ENCODE measurements at places on chromosomes 2 and 18.

- DNase-seq: no peak
Observed at GRCh38 chr2:43082903-43083677, 143.3 kb downstream of the ZFP36L2 start.

GRCh38 chr18:54950221-54950620 lies 9.0 kb downstream of the CCDC68 start:
- DNase-seq: no peak

DNA sequence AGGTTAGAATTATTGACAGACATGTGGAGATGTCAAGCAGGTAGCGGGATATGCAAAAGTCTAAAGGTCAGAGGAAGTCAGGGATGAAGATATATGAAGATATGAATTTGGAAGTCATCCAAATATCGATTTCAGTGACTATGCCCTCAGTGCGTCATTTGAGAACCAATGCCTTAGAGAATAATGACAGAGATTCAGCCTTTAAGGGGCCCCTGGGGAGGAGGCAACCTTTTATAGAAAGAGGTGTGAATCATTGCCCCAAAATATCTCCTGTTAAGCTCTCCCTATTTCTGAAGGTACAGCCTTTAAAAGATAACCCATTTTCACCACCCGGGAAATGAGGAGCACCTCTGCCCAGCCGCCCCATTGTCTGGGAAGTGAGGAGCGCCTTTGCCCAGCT lies 223.4 kb downstream of the NCKAP5 start:
- no peak for DNase-seq

DNA sequence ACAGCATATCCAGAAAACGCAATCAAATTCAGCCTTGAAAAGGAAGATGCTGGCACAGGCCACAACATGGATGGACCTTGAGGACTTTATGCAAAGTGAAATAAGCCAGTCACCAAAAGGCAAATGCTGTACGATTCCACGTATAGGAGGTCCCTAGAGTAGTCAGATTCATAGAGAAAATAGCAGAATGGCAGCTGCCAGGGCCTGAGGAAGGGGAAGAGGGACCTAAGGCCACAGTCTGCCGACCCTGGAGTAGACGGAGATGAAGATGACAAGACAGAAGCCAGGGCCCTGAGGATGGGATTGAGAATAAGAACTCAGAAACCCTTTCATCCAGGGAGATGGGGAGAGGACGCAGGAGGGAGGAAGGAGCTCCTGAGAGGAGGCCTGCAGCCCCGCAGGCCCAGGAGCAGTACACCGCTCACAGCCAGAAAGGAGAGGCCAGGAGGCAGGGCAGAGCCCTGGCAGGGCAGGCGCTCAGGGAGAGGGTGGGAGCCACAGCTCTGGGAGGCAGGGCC lies 8.1 kb upstream of the MTERF4 start:
- DNase-seq: no peak

GRCh38 chr2:183079139-183079775 lies 710 bp downstream of the DUSP19 start:
- DNase-seq: no peak

DNA sequence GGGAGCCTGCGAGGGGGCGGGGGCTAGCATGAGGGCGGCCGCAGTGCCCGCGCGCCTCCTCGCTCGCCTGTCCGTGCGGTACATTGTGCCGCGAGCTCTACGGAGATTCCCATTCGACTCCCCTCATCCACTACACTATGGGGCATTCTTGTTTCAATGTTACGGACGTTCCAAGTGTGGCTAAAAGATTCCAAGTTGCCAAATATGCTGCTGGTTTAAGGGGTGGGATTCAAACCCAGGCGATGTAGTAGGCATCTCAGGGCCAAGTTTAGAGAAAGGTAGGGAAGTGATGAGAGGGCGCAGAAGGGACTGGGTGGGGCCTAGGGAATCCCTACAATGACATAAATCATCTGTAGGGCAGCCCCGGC lies 10.0 kb upstream of the CRYBA2 start:
- no peak for DNase-seq

GRCh38 chr2:234278556-234279255 lies 218.2 kb downstream of the ARL4C start:
- no peak for DNase-seq

DNA sequence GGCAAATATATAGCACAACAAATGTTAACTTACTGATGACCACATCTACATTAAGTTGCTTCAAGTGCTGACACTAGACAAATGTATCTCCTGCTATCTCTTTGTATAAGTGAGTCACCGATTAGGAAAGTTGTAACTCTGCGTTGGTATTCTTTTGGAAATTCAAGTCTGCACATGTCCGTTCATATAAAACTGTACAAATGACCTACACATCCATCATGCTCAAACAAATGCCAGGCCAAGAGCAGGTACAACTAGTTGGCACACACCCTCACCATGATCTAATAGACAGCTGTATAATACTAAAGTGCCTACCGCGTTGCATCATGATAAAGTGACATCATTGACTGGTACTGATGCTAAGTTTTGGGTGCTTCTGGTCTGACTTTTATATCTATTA lies 141.1 kb downstream of the RBMS1 start:
- DNase-seq: no peak

DNA sequence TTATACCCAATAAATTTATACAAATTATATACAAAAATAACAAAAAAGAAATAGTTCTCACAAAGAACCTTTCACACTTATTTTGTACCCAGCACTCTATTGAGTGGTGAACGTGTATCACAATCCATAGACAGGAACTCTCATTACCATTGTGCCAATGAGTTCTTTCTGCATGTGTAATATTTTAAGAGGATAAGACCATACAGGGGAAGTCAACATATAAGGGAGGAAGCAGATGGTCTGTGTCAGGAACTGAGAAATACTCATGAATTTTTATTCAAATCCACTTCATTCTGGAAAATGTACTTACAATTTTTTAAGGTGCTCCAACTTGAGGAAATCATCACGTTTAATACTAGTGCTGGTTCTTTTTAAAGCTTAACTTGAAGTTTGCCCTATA lies 27.1 kb upstream of the ELOA2 start:
- no peak for DNase-seq

- DNase-seq: no peak
Observed at GRCh38 chr2:30684516-30684915, 122.7 kb downstream of the CAPN13 start.

GRCh38 chr2:212228743-212229171 lies 309.8 kb downstream of the ERBB4 start:
- no peak for DNase-seq

DNA sequence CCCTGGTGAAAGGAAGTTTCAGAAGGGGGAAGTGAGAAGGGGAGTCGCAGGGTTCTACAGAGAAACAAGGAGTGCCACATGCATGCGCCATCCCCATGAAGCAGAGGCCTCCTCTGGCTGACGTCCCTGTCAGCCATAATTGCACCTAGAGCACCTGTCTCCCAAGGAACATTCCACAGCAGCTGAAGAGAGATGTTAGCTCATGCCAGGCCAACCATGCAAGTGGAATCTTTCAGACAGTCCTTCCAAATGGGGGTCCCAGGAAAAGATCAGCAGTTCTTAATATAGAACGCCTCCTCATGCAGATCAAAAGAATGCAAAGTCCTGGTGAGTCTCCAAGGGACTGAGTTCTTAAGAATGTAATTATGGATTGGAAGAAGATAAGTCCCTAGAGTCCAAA lies 29.6 kb downstream of the MRO start:
- no peak for DNase-seq

DNA sequence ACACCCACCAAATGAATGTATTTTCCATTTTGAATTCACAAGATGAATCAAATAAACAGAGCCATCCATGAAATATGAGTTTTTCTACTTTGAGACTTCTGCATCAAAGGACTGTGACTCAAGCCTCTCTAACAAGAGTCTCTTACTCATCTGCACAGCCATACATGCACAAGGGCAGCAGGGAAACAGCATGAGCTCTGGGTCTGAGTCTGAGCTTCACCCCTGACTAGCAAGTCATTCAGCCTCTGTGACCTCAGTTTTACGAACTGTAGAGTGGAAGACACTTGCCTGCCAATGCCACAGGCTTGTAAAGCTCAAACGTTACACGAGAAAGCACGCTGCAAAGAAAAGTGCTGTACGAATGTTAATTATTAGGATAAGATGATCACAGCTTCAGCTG lies 42.9 kb downstream of the MREG start:
- no peak for DNase-seq

DNA sequence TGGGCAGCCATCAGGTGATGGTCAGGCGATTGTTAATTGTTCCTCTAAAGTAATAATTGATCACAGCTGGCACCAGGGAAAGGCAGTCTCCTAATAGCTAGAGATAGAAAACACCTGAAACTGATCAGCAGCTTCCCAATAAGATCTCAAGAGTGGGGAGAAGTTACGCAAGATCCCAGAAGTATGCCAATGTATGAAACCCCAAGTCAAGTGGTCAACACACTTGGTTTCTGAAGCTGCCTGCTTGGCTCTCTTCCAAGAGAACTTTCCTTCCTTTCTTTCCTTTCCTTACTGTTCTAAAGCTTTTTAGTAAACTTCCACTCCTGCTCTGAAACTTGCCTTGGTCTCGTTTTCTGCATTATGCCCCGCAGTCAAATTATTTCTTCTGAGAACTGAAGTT lies 201.6 kb upstream of the SKOR2 start:
- DNase-seq: no peak

GRCh38 chr2:238255151-238255551 lies 15.3 kb upstream of the HES6 start:
- DNase-seq: no peak

GRCh38 chr2:159661286-159661685 lies 44.9 kb upstream of the BAZ2B start:
- DNase-seq: no peak

DNA sequence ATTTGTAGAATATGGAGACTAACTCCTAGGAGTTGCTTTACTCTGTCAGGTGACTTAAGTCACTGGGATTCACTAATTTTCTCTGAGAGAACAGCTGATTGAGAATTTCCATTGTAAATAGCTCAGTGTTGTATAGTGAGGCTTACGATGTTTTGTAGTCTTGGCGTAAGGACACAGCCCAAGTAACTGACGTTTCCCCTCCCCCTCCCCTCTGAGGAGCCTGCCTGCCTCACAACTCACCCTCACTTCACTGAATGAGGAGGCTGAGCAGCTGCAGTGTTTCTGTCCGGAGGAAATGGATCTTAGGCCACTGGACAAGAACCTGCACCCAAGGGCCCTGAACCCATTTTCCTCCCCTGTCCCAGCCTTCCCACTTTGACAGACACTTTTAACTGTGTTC lies 264.6 kb downstream of the PHLPP1 start:
- no peak for DNase-seq

DNA sequence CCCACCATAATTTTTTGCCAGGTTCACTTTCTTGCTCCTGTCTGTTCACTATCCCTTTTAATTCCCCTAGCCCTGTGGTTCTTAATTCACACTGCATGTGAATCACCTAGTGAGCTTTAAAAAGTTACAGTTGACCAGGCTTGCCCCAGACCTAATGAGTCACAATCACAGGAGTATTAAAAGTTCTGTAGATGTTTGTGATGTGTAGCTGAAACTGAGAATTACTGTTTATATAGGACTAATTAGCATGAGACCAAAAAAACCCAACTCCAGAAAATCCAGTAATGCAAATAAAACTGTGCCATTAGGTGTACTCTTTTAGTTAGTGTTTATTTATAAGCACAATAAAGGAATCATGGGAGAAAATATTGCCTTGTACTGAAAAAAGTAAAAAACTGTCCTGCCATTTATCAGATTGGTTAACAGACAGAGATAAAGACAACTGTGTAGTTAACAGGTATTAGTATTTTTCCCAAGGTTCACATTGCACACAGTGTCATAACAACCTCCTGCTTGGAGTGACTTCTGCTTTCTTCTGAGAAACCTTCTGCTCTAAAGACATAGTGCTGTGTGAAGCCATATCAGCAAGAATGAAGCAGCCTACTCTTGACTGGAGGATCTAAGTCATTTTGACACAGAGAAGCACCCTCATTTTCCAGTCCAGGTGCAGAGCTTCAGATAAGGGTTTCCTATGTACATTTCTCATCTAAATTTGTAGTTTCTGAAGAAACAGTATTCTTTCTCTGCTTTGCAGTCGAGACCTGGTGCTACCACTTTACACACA lies 39.0 kb downstream of the VAPA start:
- DNase-seq: no peak

DNA sequence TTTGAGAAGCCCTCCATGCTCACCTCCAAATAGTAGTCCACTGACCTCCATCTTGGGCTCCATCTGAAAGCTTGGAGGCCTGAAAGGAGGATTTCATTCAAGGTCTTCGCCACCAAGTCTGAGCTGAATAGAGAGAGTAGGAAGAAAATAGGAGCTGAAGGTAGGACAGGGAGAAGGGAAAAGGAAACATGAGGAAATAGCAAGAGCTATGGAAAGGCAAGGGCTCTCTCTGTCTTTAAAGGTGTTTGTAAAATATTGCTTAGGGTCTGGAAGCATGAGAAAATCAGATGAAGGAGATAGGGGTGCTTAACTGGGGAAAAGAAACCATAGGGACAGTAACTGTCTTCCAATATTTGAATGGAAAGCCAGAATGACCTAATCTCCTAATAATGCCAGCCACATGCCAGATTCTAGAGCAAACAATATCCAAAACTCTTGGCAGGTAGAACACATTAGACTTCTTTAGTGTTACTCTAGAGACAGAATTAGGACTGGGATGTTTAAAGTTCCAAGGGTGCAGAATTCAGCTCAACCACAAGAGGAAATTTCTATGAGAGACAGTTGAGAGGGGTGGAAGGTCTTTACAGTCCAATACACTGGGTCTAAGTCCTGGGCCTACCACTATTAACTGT lies 67.4 kb downstream of the NAB1 start:
- no peak for DNase-seq

- DNase-seq: no peak
Observed at GRCh38 chr18:79133724-79134123, 64.5 kb downstream of the ATP9B start.

GRCh38 chr2:64862623-64863022 lies 126.6 kb upstream of the SLC1A4 start:
- DNase-seq: no peak

- DNase-seq: no peak
Observed at GRCh38 chr18:22186484-22186971, 17.1 kb downstream of the GATA6 start.

DNA sequence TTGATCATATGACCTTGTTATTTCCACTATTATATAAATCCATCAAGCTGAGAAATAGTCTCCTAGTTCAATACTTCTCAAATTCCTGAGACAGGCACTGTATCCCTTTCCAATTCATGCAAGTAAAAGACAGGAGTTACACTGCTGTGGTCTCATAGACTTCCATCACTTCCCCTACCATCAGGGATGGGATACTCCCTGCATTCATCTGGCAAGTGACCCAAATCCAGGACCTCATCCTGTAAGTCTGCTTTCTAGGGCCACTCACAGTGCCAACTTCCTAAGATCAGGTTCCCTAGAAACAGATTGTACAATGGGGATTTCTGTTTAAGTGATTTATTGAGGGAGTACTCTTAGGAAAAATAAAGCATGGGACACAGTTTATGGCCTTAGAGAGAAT lies 424.0 kb upstream of the CDH7 start:
- no peak for DNase-seq

DNA sequence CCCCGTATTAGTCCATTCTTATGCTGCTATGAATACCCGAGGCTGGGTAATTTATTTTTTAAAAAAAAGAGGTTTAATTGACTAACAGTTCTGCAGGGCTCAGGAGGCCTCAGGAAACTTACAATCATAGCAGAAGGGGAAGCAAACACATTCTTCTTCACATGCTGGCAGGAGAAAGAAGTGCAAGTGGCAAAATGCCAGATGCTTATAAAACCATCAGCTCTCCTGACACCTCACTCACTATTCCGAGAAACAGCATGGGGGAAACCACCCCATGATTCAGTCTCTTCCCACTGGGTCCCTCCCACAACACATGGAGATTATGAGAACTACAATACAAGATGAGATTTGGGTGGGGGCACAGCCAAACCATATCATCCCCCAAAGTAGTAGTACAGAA lies 2148.5 kb upstream of the PIK3C3 start:
- no peak for DNase-seq

GRCh38 chr2:130359466-130359865 lies 3.6 kb downstream of the PTPN18 start:
- DNase-seq: no peak

All from stimulated activated CD8-positive, alpha-beta memory T cell treated with anti-CD3 and anti-CD28 coated beads, Interleukin-15, amount 100 ng/mL, for 24 hours (primary cell).